Activated gamma-delta T cell treated with anti-CD3 and anti-CD28 coated beads, Interleukin-2, amount 50 U/mL, for 16 hours (primary cell): ENCODE measurements at places on chromosomes 1 and 21.
A peak's percentile ranks its signal among the peaks of the same experiment; 100 is the strongest.

DNA sequence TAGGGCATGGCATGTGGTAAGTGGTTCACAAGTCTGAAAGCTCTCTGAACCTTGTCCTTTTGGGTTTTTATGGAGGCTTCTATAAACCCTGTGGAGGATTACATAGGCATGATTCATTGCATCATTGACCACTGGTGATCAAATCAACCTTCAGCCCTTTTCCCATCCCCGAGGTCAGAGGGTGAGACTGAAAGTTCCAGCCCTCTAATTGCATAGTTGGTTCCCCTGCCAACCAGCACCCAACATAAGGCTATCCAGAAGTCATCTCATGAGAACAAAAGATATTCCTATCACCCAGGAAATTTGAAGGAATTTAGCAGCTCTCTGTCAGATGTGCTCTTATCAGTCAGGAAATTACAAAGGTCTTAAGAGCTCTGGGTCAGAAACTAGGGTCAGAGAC, 89.5 kb upstream of the ARTN start:
- DNase-seq = no peak

DNA sequence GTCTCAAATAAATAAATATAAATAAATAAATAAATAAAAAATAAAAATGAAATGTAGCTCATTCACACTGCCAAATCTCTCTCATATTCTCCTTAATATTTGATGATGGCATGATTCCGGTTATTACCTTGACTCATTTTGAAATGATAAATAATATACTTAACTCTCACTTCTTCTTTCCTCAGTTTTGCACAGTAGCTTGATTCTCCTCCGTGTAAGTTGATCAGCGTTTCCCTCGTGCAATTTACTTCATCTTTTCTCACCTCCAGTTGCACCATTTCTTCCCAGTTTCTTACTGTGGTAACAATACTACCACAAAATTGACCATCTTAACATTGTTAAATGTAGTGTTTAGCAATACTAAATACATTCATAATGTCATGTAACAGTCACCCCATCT, 111.6 kb downstream of the RIPK4 start:
- no peak for DNase-seq

DNA sequence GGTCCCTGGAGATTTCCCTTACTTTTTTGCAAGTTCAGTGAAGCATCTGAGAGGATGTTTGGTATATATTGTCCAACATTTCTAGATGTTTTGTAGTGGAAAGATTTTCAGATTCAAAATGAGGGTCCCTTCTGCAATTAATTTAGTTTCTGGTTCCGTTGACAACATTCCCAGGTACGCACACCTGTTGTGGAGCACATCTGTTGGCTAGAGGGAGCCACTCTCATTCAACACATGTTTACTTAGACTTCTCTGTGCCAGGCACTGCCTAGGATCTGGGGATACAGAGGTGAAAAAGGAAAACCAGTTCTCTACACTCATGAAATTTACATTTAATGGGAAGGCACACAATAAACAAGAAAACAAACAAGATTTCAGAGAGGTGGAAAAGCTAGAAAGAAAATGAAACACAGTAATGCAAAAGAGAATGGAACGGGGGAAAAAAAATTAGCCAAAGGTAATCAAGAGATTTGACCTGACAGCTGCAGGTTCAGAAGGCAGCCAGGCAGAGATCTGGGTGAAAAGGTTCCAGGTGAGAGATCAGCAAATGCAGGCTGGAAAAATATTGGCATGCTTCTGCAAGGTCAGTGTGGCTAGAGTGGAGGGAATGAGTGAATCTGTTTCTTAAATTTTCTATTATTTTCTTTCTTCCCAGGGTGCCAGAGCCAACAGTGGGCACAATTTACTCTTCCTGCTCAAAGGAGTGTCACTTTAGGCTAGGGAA, 48.4 kb upstream of the KAZN start:
- no peak for DNase-seq

DNA sequence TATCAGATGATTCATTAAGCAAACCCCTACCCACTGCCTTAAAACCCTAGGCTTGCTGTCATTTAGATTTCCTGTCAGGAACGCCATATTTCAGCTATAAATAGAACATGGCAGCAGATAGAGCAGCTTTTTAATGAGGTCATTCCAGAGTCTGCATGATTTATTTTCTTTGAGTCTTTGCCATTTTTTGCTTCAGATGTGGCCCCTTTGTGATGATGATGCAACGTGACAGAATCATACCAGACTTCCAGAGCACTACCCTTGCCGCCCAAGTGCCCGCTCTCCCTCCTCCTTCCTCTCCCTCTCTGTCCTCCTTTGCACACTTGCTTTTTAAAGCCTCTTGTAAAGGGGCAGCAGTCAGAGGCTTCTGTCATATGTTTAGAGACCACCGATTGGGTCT, 55.5 kb upstream of the TRIM67 start:
- no peak for DNase-seq

DNA sequence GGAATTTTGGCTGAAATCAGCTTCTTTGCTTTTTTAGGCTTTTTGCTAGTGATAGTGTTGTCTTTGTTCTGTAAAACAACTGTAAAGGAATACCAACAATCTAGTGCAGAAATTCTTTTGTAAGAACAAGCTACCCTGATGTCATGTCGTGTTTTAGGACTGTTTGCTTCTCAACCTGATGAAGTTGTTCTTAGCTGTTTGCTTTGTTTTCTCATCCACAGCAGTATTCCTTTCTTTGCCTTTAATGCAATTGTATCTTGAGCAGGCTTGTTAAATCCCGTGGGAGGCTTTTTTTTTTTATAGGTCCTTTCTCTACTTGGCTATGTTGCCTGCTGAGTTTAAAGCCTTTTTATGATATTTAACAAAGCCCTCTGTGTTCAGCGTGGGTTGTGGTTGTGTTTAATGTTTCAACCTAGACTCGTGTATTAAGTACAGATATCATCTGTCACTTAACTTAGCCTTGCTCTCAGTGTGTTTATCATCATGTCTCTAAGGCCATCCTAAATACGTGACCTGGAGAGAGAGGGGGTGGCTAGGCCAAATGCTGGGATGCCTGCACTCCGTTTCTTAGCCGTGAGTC, 31.6 kb downstream of the ADARB1 start:
- DNase-seq = no peak

- no peak for DNase-seq
These were observed 3.3 kb downstream of the CSRP1 start for GRCh38 chr1:201503397-201504176.

DNA sequence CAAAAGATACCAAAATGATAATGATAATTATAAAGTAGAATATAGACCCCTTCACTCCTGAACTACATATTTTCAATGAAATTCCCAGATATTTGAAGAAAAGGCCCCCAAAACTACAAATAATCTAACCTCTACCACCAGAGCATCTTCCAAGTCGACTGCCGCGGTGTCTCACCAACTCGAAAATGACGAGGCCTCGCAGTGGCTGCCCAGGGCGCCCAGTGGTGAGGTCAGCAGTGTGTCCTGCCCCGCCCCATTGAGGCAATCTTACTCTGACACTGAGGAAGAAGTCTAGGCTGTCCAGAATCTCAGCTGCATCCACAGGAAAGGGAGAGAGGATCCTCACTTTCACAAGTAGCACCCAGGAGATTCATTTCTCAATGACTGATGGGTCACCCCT, 5.2 kb downstream of the DUSP10 start:
- no peak for DNase-seq

DNA sequence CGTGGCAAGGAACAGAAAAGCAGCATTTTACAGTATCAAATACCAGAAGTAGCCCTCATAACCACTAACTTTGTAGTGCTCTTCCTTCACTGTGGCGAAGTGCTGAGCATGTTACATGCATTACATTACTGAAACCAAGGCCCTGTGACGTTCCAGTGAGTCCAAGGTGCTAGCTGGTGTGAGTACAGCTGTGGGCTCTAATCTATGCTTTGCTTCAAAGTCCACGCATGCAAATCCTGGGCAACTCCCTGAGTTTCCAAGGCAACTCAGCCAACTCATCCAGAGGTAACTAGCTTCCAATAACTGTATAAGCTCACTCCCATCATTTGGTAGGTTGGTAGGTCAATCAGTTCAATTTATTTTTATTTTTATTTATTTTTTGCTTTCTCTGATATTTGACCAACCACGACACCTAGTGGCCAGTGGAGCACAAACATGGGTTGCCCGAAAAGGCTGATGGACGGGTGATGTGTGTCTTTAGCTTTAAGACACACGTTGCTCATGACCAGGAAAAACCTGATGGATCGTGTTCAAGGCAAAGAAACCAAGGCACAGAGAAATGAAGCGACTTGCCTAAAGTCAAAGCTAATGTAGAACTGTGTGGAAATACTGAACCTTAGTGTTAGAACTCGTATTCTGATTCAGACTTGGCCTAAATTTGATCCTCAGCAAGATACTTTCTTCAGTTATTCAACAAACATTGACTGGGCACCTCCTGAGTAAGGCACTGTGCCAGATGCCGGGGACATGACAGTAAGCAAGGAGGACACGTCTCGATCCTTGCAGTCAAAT, 73.0 kb downstream of the GNG12 start:
- DNase-seq = peak; percentile 36

- DNase-seq = no peak
These were observed 136.2 kb upstream of the ZBTB40 start for GRCh38 chr1:22315315-22316078.

DNA sequence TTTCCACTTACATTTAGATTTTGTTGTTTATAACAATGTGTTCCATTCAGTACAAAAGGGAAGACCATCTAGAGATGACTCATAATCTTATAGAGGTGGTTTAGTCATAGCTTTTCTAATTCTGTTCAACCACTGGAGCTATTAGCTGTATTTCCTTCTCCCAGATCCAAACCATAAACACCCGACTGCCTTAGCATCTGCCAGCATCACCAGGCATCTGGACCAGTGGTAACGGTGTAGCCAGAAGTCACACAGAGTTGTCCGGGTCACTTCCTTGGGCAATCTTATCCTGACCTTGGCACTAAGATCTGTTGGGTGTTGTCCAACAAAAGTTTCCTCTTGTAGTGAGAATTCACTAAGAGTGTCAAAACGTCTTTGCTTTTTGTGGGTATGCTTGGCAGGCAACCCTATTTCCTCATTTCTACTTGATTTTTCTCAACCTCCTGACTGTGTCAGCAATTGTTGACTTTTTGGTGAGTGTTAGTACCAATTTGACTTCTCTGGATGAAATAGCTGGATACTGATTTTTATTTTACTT, 372.1 kb upstream of the B3GALT2 start:
- no peak for DNase-seq

DNA sequence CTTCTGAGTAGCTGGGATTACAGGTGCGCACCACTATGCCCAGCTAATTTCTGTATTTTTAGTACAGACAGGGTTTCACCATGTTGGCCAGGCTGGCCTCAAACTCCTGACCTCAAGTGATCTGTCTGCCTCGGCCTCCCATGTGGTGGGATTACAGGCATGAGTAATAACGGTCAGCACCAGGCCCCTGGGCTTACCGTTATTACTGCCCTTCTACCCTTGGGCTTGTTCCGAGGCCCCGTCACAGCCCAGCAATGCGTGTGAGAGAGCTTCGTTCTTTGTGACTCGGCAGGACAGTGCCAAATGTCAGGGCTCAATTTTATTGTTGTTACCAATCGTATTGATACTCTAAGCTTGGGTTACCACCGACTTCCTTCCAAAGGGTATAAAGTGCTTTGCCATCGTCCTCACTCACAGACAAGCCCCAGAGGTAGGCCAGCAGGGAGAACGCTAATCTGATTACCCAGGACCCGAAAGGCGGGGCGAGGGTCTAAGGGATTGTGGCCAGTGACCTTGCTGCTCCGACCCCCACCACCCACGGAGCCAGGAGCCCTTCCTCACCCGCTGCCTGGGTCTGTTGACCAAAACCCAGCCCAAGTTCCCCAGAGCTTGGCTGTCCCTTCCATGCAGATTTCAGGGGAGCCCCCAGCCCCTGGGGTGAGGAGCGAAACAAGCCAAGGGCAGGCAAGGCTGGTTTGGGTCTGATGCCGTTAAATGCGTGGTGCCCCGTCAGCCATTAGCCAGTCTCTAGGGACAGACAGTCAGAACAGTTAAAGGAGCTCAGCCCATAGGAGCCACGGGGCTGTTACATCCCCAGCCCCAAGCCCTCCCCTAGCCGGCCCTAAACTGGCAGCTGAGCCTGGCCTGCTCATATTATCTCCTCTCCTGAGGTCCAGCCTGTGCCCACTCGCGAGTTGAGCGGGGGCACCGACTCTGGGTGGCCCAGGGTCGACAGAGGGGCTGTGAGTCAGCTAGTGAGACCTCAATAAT, 54.9 kb upstream of the CASZ1 start:
- DNase-seq = no peak

- no peak for DNase-seq
These were observed 11.2 kb upstream of the CAPN2 start for GRCh38 chr1:223700942-223701637.

GRCh38 chr1:171248841-171249240, 547 bp downstream of the FMO1 start:
- no peak for DNase-seq

DNA sequence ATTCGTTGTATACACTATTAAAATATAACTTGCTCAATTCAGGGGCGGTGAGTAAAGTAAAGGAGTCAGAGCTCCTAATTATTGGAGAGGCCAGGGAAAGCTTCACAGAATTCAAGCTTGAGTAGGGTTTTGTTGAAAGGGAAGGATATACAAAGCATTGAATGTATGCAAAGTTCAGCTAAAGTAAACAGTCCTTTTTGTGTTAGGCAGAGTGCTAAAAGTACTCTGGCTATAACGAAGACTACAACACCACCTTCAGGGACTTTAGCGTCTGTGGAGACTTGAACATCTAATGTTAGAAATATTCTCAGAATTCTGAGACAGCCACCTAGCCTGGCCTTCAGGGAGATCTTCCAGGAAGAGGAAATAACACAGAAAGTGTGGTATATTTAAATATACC, 1.1 kb downstream of the FALEC start:
- DNase-seq = no peak

GRCh38 chr1:19859876-19860275, 22.3 kb upstream of the OTUD3 start:
- DNase-seq = no peak

DNA sequence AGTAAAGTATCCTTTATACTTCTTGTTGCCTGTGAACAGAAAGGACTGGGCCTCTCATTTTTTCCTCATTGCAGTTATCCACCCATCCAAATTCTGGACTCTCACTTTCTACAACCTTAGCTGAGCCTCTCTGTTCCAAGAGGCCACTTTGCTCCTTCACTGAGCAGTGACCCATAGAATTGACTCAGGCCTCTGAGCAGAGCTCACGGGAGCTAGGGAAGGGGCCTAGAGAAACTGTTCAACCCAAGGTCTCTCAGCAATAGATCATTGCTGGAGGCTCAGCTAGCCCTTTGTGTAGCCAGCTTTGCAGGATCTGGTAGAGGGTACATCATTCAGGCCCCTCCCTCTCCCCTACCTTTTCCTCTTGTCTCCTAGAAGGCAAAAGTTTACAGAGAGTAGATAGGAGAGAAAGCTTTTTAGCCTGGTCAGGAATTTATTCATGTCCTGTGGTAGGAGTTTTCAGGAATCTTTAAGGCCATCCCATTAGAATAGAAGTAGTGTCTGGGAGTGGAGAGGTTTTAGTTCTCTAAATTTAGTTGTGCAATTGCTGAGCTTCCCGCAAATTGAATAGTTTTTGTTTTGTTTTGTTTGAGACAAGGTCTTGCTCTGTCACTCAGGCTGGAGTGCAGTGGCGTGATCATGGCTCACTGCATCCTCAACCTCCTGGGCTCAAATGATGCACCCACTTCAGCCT, 6.7 kb downstream of the INTS3 start:
- no peak for DNase-seq
